Posterior cingulate gyrus (tissue), 11 donors: ENCODE measurements at places on chromosomes 7 and 10.

GRCh38 chr7:43332193-43332796 is 219.8 kb downstream of the HECW1 start:
- no peak for DNase-seq

DNA sequence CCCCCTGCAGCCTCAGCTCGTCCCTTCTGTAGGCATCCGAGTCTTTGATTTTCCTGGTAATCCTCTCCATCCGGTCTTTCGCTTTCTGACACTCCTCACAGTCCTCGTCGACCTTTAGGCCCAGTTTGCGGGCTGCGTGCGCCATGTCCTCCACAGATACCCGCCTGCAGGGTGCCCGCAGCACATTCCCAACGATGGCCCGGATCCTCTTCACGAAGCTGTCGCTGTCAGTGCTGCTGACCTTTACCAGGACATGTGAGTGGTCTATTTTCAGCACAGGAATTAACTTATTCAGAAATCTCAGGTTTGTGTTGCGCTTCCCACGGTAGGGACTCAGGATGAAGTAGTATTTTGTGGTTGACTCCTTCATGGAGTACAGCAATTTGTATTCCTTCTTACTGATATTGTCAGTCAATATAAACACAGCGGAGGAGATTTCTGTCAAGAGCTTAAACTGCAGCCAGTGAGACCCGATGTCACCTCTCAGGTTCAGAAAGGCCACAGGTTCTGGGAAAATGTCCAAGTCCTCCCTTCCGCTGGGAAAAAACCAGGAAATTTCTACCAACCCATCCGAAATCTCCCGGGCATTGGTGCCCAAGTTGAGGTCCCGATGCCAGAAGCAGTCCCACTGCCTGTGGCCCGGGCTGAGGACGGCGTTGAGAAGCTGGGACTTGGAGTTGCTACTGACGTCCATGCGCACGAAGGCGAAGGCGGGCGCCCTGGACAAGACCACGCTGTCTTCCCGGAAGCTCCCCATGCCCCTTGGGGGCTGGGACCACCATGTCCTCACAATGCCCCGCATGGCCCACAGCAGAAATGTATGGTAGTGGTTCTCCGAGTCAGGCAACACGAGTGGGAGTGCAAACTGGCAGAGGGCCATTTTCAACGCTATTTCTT is 8.9 kb upstream of the MRPS24 start:
- DNase-seq, result no peak

- no peak for DNase-seq
Measured at GRCh38 chr7:148289630-148290029, 300.9 kb upstream of the C7orf33 start.

GRCh38 chr7:24213311-24213710 is 70.7 kb upstream of the NPY start:
- DNase-seq, result no peak

DNA sequence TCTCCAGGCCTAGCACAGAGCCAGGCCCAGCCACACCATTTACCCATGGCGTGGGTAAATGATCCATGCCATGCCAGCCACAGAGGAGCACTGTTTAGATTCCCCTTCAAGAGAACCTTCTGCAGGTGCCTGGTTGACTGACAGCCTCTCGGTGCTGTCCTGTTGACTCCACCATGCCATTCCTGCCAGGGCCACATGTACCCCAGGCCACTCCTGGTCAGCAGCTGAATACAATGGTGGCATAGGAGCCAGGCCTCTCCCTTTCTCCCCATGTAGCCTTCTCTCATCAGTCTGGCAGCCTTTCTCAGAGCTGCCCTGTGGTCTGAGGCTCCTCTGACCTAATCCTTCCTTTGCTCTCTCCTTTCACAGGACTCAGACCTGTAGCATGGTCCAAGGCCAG is 39.2 kb upstream of the GPAM start:
- no peak for DNase-seq

DNA sequence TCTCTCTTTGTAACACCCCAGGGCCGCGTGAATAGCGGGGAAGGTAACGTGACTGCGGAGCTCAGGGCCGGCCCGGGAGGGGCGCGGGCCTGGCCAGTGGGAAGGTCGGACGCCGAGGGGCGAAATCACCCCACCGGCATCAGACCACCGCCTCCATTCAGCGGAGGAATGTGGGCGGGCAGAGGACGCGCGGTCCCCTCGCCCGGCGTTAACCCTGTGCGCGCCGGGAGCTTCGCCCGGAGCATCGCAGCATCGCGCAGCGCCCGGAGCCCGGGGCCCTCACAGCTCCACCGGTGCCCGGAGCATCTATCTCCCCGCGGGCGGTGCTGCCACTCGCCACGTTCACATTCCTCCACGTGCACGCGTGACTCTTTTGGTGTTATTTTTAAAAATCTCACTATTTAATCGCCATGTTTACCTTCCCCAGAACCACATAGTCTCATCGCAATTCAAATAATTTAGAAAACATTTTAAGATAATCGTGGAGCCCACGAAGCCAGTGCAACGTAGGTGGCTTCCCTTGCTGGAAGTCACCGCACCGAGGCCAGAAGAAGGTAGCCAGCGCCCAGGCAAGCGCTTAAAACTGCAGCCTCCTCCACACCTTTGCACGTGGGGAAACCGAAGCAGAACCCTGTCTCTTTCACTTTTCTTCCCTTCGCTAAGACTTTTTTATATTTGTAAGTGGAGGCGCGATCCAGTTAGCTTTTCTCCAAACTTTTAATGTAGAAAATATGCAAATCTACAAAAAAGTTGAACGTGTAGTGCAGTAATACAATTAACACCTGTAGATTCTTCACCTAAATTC is 21.8 kb downstream of the FGFBP3 start:
- DNase-seq, result peak; percentile 81

DNA sequence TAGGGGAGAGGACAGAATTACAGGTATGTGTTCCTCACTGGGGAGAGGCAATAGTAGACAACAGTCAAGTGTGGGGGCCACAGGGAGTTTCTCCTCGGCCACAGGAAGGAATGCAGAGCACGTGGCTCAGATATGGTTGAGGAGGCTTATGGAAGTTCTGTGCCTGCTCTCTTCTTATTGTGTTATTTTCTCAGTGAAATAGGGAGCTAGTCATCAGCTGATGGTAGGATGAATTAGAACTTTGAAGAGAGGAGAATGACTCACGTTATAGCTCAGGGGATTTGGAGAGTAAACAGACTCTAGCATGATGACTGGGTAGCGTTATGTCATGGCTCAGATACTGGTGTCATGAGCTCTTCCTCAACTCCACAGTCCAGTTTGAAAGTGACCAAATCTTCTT is 308.3 kb upstream of the IGFBP3 start:
- no peak for DNase-seq

DNA sequence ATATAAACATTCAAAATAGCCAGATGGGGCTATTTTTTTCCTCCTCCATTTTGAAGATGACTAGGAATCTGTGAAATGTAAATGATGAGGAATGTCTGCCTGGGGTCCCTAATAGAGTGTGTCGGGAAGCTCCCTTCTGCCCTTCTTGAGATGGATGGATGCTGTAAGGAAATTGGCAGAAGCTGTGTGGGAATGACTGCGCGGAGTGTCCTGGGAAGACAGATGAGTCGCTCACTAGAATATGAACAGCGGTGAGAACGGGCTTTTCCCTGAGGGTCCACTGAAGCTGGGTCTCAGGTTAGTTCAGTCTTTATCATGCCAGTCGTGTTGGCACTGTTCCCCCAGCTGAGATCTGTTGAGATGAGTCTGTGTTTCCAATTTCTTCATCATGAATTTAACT is 75.1 kb upstream of the PLPP4 start:
- DNase-seq, result no peak

DNA sequence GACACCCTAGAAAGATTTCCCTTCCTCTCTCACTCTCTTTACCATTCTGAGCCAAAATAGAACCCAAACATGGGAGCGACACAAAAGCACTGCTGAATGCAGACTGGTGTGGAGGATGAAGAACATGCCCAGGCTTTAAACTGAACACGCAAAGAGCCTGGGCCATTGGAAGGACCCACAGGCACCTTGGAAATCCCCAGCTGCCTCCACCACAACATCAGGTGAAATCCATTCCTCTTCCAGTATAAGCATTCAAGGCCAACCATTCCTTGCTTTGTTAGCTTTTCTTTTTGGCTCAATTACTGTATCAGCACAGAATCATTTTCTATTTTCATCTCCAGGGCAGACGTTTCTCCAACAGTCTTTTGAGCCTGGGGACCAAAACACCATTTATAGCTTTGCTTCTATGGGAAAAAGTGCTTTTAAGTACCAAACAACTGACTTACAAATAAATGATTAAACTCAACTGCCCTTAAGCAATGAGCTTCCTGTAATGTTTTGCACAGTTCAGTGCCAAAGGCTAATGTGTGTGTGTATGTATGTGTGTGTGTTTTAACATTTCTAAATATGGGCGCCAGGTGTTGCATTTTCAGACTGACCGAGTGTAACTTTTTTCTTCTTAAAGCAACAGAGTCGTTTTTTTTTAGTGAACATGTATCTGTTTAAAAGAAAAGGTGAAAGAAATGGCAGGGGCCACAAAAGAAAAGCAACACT is 16.2 kb upstream of the BLNK start:
- DNase-seq, result no peak

- no peak for DNase-seq
Measured at GRCh38 chr7:139883814-139884213, 54.8 kb downstream of the TBXAS1 start.

- no peak for DNase-seq
Measured at GRCh38 chr10:89355394-89355931, 22.4 kb upstream of the IFIT1B start.
